Thyroid gland (tissue), 4 donors: ENCODE measurements at places on chromosomes 16 and 17.

- no peak for DNase-seq
Measured at GRCh38 chr17:79020631-79021301, 3.2 kb upstream of the C1QTNF1 start.

DNA sequence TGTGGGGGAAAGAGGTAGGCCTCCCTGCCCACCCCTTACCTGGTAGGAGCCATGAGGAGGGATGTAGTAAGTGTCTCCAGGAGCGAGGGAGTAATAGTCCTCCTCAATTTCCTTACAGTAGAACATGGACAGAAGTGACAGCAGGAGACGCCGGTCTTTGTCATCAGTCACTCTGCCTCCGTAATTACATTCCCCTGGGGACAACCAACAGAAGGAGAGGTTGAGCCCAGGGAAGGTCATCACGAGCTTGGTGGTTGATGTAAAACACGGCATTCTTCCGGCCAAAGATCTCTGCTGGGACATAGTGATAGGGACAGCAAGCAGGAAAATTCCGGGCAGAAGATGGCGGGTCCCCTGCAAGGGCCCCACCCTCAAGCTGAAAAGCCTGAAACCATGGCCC, 47.9 kb downstream of the LYRM1 start:
- no peak for DNase-seq

- peak; percentile 45 for DNase-seq
Measured at GRCh38 chr17:74842146-74842598, 17.5 kb downstream of the GRIN2C start.

- DNase-seq: no peak
Measured at GRCh38 chr16:76780556-76780955, 410.4 kb upstream of the MON1B start.

- peak; percentile 98 for DNase-seq
Measured at GRCh38 chr16:19523559-19524355, at the start of gene CCP110. TSS of gene CCP110 (plus strand) at chr16:19523942. CDS start at chr16:19527882, 3,940 bp downstream.
